ENCODE measurements at places on chromosomes 2 and 18.
A peak's percentile ranks its signal among the peaks of the same experiment; 100 is the strongest.

DNA sequence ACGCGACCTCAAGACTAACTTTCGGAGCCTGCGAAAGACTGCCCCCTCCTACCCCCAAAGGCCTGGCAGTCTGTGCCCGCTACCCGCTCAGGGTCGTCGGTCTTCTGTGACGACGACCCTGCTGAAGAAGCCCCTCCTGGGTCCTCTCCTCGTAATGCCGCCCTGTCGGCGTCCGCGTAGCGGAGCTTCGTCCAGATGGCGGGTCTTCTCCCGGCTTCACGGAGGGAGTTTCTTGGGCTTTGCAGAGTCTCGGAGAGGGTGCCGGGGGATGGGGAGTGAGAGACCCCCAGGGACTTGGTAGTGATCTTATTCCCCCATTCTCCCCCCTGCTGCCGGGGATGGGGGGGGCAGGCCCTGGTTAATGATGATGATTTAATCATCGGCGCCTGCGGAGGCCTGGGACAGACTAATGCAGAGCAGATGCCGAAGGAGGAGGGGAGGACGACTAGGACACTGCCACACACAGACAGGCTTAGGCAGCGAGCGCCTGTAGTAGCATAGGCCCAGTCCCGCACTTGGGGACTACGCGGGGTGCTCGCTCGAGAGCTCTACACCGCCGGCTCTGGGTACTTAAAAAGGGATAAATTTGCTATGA, 528 bp upstream of the PCGF1 start:
- peak; percentile 18 for DNase-seq

DNA sequence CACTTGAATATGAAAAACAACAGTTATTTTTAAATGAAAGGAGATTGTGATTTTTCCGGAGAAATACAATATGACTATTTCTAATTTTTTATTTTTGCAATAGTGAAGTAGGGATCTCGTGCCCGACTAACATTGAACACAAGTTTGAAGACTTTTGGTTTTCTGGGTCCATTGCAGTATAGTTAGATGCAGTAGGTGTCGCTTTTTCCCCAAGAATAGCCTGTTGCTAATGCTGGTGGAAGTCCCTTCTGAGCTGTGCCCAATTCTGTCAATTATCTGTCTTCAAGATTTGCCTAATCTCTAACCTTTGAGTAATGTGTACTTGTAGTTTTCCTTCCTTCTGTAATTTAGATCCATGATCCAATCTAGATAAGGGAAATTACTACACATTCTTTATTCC, 36.5 kb downstream of the SEMA4F start:
- DNase-seq: peak; percentile 48

DNA sequence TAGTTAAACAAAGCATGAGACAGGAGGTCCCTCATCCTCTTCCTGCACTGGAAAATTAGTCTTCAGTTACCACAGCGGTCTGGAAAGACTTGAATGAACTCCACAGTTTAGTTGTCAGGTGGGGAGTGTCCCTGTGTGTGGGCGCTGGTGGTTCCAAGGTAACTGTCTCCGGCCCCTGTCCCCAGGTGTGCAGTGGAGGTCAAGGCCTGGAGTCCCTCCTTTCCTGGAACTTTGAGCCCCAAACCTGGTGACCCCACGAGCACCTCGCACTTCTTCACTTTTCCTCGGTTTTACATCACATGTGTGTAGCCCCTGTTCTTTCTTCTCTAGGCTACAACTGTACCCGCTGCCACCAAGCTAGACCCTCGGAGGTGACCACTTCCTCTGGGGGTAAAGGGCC, 28.0 kb upstream of the INHBB start:
- no peak for DNase-seq

DNA sequence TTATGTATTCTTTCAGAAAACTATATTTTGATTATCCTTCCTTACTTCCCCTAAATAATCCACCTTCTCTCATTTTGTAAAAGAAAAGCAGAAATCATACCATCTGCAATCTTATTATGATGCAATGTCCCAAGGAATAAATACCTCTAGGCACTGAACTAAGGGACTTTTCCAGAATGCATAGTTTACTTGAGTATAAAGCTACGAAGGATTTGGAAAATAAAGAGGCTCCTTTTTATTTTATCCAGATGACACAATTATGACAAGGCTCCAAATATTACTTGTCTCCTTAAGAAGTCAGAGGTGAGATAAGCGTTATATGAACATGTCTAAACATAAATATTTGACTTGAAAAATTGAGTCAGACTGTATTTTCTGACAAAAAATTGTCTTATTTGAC, 72.1 kb downstream of the COL3A1 start:
- DNase-seq: no peak
